ENCODE measurements at places on chromosomes 3 and 15.

DNA sequence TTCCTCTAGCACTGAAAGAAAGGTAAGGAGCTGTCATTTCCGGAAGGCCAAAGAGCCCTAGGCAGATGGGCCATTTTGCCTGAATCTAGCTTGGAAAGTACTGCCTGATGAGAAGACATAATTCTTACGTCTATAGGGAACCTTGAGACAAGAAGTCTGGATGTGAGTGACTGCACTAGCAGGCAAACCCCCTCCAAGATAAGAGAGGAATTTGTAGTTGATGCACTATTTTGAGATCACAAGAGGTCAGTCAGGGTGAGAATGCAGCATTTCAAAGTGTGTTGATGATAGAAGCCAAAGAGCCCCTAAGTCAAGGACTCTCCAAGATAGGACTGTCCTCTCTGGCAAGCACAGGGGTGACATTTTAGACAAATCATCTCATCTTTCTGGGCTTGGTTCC lies 99.2 kb downstream of the HES1 start:
- DNase-seq = no peak

DNA sequence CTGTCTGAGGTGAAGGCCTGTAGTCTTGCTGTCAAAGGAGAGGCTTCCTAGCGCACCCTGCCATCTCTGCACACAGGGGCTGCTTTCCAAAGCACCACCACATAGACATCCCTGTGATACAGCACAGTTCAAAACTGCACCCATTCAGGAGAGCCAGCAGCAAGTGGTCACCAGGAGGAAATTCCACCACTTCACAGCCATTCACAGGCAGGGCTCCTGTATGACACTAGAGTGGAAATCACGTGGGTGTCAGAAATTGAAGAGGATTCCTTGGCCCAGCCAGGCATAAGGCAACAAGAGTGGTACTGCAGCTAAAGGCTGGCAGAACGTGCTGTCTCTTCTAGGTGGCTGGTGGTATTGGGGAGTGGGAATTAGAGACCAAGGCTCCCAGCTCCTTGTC lies 102.8 kb downstream of the RFTN1 start:
- no peak for DNase-seq

GRCh38 chr3:185823078-185824044 lies 1.5 kb downstream of the IGF2BP2 start:
- peak; percentile 8 for DNase-seq

DNA sequence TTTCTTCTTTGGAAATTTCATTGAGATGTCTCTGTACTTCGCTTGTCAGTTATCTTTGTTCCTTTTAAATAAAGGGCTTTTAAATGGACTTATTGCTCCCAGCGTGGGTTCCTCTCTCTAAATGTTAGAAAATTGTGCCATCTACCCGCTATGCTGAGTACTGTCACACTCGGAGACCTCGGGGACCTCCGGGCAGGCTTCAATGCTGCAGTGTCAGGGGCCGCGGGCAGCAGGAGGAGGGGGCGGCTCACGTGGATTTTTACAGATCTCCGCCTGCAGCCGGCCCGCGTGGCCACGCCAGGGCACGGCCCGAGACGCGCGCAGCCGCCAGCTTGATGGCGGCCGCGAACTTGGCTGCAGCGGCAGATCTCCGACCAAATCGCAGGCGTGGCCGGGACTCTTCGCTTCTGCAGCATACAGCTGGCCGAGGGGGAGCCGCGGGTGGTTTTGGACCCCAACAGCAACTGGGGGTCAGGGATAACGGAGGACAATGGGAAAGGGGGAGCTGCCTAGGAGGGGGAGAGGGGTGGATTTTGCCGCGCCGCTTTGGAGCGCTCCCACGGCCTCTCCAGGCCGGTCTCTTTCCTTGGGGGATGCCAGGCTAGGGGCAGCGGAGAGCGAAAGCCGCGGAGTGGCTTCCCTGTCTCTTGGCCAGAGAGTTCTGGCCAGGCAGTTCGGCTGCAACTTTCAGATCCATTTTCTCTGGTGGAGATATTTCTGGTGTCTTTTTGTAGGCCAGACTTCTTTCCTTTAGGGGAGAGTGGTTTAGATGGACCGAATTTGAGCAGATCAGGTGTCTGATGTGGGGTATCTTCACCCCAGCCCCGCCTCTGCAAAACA lies 15.3 kb downstream of the NR2F2 start:
- DNase-seq = no peak

- no peak for DNase-seq
Observed at GRCh38 chr15:38019066-38019465, 84.6 kb downstream of the TMCO5A start.

- no peak for DNase-seq
Observed at GRCh38 chr15:70226337-70226980, 128.7 kb upstream of the TLE3 start.

DNA sequence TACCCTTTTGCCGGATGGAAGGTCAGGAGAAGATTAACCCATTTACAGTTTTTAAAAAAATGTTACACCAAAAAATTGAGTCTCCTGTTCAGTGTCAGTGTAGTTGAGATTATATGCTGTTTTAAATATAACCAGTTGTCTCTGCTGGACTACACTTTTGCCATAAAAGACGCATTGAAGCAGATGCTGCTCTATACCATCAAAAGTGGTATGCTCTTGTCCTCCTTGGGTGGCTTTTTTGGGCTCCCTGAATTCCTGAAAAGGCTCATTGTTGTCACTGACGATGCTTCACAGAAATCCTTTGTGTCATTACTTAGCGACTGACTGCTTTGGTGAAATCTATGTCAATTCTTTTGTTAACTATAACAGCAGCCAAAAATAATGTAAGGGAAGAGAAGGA lies 133.9 kb upstream of the SKOR1 start:
- DNase-seq = no peak

DNA sequence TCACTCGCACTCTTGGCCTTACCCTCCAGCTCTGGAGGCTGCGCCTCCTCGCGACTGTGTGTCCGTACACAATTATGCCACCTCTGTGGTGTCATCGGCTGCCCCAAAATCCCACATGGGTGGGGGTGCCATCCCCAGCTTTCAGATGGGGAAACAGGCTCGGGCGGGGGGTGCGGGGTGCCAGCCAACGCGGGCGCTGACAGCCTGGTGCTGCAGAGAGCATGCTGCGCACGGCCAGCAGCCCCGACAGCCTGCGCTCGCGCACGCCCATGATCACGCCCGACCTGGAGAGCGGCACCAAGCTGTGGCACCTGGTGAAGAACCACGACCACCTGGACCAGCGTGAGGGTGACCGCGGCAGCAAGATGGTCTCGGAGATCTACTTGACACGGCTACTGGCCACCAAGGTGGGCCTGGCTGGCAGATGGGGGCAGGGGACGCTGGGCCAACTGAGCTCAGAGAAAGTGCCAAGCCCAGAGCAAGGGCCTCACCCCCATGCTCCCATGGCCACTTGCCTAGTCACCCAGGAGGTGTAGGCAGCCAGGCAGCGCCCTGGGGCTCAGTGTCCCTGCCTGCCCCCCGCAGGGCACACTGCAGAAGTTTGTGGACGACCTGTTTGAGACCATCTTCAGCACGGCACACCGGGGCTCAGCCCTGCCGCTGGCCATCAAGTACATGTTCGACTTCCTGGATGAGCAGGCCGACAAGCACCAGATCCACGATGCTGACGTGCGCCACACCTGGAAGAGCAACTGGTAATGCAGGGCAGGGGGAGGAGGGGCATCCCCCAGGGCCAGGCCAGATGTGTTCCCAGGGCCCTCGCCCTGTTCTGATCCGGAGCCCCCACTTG lies 47.0 kb downstream of the PLXNA1 start:
- DNase-seq = no peak

GRCh38 chr15:64454282-64454681 lies 6.1 kb upstream of the ZNF609 start:
- no peak for DNase-seq

DNA sequence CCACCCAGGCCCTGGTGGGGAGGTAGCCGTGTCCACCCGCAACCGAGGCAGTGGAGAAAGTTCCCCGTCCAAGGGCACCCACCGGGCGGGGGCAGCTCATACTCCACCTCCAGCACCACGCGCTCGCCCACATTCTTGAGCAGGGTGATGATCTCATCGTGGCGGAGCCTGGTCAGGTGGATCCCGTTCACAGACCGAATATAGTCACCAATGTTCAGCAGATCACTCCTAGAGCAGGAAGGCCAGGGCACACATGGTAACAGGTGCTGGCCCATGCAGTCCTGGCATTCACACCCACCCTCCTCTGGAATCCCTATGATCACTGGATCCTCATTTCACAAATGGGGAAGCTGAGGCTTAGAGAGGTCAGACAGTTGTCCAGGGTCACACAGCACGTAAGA lies 15.8 kb downstream of the GRIP2 start:
- no peak for DNase-seq

DNA sequence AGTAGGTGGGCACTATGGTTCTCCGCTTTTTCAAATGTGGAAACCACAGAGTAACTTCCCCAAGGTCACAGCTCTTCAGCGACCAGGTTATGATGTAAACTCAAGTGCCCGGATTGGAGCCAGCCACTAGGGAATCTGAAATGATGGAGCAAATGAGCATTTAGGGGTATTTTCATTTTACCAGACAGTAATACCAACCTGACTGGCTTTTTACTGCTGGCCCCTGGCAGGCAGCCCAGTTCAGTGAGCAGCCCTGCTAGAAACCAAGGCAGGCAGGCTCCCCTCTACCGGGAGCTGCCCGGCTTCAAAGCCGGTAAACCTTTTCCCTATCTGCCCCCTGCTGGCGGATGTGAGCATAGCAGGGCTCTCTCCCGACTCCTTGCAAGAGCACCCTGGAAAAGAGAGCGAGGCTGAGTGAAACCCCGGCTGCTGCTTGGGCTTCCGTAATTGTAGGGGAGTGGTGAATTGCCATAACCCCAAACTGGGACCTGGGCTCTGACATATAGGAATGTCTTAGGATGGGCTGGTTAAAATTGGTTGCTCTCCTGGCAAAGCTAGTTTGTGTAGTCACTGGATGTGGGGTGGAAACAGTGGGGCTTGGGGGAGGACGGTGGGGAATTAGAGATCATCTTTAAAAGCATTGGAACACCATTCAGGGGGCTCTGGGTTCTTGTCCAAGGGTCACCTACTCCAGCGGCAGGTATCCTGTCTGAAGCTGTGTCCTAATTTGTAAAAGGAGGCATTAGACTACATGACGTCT lies 98.0 kb upstream of the TNFAIP8L3 start:
- peak; percentile 58 for DNase-seq

GRCh38 chr3:45109771-45110508 lies 36.2 kb downstream of the CDCP1 start:
- DNase-seq = peak; percentile 64

Measured in CD4-positive, alpha-beta T cell treated with Interleukin-4 for 1 hour (primary cell).